ENCODE measurements at places on chromosomes 13 and 19. TPM values are rescaled to one million over a fixed set of nuclear protein-coding genes. Genes with fewer than 3 reads are reported as not detected.

The C19orf73 gene
- 1.2 TPM for polyA plus RNA-seq

- no peak for DNase-seq
Observed at GRCh38 chr13:28485996-28486543, 8.9 kb downstream of the FLT1 start.

DNA sequence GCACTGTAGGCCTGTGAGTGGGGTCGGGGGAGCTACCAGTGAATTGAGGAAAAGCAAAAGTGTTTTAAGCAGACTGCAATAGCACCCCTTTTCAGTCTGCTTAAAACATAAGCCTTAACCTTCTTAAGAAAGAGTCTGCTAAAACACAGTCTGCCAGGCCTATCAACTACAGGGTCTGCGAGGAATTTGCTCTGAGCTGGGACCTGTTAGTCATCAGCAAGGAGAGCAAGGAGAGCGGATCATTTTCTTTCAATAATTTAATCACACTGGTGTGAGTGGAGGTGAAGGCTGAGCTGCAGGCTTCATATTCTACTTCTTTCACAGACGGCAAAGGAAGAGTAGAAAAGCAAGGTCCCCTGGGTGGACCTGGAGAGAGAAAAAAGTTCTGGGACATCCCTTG, 342.7 kb downstream of the ENOX1 start:
- DNase-seq = peak; percentile 2

DNA sequence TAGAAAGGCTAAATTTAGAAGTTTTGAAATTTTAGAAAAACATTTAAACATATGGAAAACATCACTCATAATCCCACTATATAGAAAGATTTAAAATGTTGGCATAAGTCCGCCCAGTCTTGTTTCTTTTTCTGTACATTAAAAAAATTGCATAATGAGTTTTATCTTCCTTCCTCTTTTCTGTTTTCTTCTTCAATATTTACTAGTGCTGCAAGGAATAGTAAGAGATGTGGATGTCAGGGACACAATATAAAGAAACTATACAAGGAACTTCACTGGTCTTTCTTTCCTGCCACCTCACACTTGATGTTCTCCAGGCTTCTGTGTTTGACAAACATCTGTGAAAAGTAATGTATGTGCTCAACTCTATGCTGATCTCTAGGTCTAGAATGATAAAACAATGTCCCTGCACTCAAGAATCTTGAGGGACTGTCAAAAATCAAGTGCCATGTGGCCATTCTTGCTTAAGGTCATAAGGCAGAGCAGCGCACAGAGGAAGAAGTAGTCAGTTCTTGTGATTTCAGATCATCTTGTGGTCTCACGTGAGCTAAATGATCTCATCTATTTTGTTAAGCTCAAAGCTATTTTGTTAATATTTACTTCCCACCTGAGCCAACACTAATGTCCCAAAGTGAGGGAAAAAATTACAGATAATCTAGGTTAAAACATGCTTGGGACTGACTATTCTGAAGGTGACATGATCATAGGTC, 186.9 kb upstream of the OBI1 start:
- no peak for DNase-seq

- DNase-seq = no peak
Observed at GRCh38 chr19:11295665-11296245, at the start of gene TSPAN16. TSS of gene TSPAN16 (plus strand) at chr19:11296160. CDS start at chr19:11296298, 138 bp downstream.

- DNase-seq = no peak
Observed at GRCh38 chr13:89897681-89898080, 1449.8 kb upstream of the MIR17HG start.

DNA sequence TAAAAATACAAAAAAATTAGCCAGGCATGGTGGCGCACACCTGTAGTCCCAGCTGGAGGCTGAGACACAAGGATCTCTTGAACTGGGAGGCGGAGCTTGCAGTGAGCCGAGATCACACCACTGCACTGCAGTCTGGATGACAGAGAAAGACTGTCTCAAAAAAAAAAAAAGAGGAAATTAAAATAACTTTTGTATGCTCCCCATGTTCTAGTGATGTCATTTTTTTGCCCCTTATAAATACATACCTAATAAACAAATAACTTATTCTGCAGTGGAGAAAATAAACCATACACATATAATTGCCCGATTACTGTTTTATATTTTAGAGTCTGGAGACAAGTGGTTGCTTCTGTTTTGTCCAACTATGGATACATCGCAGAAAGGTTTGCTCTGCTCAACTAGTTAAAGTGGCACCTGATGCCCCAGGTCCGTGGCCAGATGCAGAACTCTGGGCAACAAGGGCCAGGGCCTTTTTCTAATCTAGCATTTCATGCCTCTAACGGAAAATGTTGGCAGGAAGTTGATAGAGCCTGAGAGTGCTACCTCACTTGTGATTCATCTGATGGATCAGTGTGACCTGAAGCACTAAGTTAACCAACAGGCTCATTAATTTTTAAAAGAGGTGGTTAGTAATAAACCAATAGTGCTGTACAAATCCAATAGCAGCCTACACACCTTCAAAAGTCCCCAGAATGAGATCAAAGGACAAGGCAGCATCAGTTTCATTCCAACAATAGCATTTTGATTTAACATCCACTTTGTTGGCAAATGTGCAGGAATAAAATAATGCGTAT, 18.8 kb downstream of the UBE2L5 start:
- DNase-seq = peak; percentile 19

DNA sequence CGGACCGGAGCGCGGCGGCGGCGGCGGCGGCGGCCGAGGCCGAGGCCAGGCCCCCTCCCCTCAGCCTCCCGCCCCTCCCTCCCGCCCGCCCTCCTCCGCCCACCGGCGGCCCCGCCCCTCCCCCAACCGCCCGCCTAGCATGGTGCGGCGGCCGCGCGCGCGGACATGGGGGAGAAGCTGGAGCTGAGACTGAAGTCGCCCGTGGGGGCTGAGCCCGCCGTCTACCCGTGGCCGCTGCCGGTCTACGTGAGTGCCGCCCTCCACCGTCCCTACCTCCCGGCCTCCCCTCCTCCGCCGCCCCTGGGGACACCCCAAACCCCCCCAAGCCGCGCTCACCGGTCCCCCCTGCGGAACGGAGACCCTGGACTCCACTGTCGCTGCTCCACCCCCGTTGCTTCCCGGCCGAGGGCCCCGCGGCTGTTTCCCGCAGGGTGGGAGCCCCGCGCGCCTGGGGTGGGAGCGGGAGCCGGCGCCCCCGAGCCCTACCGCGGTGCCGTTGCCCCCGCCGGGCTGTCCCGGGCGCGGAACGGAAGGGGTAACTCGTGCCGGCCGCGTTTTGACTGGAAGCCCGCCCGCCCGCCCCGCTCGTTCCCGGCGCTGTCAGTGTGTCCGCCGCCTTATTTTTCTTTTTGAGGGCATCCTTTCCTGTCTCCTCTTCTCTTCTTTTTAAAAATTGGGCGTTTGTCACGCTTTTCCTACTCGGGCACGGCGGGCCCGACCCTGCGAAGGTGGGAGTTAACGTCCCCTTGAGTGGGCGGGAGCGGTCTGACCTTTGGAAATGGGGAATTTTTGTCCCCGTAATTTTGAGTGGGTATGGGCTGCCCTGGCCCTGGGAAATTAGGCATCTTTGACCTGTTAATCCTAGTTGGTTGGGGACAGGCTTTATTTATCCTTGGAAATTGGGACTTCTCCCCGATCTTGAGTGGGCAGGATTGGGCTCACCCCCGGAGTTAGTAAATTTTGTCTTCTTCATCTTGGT, 576 bp downstream of the DOT1L start:
- DNase-seq = no peak

GRCh38 chr19:41386442-41386841, 10.1 kb downstream of the TMEM91 start:
- no peak for DNase-seq

DNA sequence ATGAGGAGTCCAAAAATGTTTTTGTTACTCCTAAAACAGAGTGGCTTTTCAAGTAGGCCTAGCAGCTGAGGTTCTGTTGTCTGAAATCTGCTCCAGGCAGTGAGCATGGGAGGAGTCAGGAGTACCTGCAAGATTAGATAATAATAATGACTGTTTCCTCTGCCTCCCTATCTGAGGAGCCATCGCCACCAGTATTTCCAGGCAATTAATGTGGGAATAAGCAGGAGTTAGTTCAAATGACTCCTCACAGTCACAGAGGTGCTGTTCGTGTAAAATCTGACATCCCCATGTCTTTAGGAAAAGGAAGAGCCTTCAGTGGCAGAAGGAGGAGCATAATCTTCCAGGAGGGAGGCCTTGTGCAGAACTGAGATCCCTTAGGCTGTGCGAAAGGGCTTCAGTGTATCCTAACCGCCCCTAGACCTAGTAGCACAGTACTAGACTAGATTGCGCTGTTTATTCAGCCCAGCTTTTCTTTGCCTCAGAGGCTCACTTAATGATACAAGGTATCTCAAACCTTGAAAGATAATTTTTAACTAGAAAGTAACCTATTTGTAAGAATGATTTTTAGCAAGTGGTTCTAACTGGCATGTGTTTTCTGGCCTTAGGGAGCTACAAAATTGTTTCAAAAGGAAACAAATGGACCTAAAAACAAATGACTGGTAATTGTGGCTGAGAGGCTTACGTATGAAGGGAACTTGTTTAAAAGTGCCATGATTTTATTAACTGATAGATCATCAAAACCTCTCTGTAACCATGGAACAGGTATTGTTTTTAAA, 49.0 kb downstream of the FREM2 start:
- no peak for DNase-seq

The C19orf85 gene
- polyA plus RNA-seq = not detected

The LAIR1 gene
- polyA plus RNA-seq = not detected

The ZNF98 gene
- not detected for polyA plus RNA-seq

GRCh38 chr19:40687525-40688016, 2.9 kb downstream of the NUMBL start:
- DNase-seq = peak; percentile 86

The GARIN5A gene
- polyA plus RNA-seq = 0.53 TPM

The FGF9 gene
- 0.03 TPM for polyA plus RNA-seq

The FARSA gene
- 80.9 TPM for polyA plus RNA-seq

DNA sequence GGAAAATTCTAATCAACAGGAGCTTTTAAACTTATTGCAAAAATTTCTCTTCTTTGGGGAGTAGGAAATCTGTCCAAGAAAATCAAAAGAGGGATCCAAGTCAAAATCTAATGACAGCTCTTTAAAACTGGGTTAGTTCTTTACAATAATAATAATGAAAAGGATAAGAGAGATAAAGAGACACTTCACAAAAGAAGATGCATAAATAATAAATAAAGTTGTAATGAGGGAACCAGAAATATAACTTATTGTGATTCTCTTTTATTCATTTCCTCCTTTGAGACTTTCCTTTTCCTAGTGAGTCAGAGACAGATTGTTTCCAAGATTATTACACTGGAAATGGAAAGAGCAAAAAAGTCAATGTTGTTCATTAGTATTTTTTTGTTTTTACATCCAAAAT, 1029.3 kb downstream of the PCDH17 start:
- DNase-seq = no peak

The SLAIN1 gene
- 0.29 TPM for polyA plus RNA-seq

DNA sequence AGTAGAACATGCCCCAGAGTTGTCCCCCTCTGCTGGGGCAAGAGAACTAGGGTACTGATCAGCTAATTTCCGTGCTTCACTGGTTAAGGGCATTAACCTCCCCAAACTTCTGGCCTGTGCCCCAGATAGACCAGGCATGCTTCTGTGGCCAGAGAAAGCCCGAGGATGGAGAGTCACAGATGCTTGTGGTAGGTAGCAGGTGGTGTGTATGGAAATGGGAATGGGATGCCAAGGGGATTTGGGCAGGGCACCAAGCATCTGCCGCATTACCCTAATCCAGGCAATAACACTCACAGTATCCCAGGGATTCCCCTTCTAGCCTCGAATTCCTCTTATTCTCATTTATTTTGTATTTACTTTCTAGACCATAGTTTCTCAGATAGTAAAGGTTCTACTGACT, 124.8 kb upstream of the KLF12 start:
- DNase-seq = no peak

The GFY gene
- not detected for polyA plus RNA-seq

GRCh38 chr19:44308011-44308410, 3.2 kb upstream of the ZNF235 start:
- DNase-seq = no peak

DNA sequence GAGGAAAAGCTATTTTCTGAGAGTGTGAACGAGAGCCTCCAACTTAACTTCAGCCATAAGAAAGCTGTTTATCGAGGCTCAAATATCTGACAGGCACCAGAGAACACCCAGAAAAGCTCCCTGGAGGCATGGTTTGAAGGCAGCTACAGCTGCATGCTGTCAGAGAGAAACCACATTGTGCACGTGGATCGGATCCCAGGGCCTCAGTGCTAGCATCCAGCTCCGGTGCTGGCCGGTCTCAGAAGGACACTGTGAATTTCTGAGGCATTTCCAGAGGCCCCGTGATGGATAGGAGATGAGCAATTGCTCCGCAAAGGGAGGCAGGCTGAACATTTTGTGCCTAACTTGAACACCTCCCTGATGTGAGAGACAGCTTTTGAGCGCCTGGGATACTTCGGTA, 315.7 kb downstream of the FGF9 start:
- peak; percentile 23 for DNase-seq

DNA sequence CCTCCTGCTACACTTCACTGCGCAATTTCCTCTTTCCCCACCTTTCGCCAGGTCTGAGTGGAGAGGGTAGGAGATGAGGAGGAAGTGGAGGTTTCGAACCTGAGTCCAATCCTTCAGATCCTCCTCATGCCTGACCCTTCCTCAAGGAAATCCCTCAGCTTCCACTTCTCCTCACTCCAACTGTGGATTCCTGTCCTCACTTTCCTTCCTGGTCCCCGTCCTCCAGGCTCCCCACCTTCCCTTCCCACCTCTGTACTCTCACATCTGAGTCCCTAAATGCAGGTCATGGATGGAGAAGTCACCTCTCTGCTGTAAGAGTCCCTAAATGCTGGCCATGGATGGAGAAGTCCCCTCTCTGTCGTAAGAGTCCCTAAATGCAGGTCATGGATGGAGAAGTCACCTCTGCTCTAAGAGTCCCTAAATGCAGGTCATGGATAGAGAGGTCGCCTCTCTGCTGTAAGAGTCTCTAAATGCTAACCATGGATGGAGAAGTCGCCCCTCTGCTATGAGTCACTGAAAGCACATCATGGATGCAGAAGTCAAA, 3.1 kb downstream of the TMEM86B start:
- DNase-seq = no peak

DNA sequence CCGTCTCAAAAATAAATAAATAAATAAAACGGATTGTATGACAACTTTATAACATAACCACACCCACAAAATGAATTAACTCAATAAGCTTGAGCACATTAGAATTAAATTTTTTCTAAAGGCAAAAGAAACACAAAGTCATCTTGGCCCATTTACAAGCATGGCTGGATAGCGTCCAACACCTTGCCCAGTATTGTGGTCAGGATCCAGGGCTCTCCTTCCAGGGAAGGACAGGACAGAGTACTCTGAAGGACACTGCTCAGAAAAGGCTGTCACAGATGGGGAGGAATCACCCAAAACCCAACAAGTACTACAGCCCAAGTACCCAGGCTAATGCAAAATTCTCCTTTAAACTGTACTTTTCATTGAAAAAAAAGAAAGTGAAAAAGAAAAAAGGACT, 27.1 kb downstream of the SUGP2 start:
- DNase-seq = peak; percentile 10

The TSHZ3 gene
- 13.0 TPM for polyA plus RNA-seq

GRCh38 chr13:33249066-33249465, 36.5 kb downstream of the STARD13 start:
- peak; percentile 81 for DNase-seq

The GPR183 gene
- polyA plus RNA-seq = 0.44 TPM

The LCP1 gene
- not detected for polyA plus RNA-seq

The SCEL gene
- not detected for polyA plus RNA-seq
